Activated CD8-positive, alpha-beta memory T cell treated with anti-CD3 and anti-CD28 coated beads, Interleukin-2, amount 10 ng/mL, durations not matched to agents 7 days and 5 days (primary cell): ENCODE measurements at places on chromosomes 7 and 10. TPM values are rescaled to one million over a fixed set of nuclear protein-coding genes. Genes with fewer than 3 reads are reported as not detected.

- no peaks in the 10 kb centered on the region for H3K36me3 ChIP-seq
- no peak overlapping the region for H3K27ac ChIP-seq
- no peak overlapping the region for H3K4me3 ChIP-seq
- no peak for DNase-seq
Observed at GRCh38 chr7:19939746-19940145, 166.3 kb upstream of the TMEM196 start.

- DNase-seq, result no peak
- H3K4me3 ChIP-seq, result no peak overlapping the region
- no peak overlapping the region for H3K27ac ChIP-seq
- no peaks in the 10 kb centered on the region for H3K4me1 ChIP-seq
- no peaks in the 10 kb centered on the region for H3K36me3 ChIP-seq
Observed at GRCh38 chr7:47349401-47349800, 232.5 kb downstream of the TNS3 start.

- H3K4me3 ChIP-seq, result no peak overlapping the region
- peaks cover 6% of the 10 kb centered on the region for H3K27me3 ChIP-seq
- H3K4me1 ChIP-seq, result peaks cover 5% of the 10 kb centered on the region
- DNase-seq, result no peak
- H3K27ac ChIP-seq, result no peak overlapping the region
- no peaks in the 10 kb centered on the region for H3K36me3 ChIP-seq
Observed at GRCh38 chr10:69769395-69769992, 32.2 kb upstream of the COL13A1 start.

The STK32C gene
- total RNA-seq, result 11.6 TPM

GRCh38 chr7:5699467-5700384 is 81.7 kb downstream of the RNF216 start:
- H3K36me3 ChIP-seq, result peaks cover 36% of the 10 kb centered on the region
- peak overlapping the region; percentile 32 for H3K27ac ChIP-seq
- peaks cover 16% of the 10 kb centered on the region for H3K27me3 ChIP-seq
- DNase-seq, result peak; percentile 83

GRCh38 chr10:24513155-24513554 is 210.5 kb downstream of the ARHGAP21 start:
- no peak for DNase-seq
- H3K36me3 ChIP-seq, result no peaks in the 10 kb centered on the region
- H3K27ac ChIP-seq, result no peak overlapping the region
- peaks cover 5% of the 10 kb centered on the region for H3K27me3 ChIP-seq

The CDC14C gene
- not detected for total RNA-seq

DNA sequence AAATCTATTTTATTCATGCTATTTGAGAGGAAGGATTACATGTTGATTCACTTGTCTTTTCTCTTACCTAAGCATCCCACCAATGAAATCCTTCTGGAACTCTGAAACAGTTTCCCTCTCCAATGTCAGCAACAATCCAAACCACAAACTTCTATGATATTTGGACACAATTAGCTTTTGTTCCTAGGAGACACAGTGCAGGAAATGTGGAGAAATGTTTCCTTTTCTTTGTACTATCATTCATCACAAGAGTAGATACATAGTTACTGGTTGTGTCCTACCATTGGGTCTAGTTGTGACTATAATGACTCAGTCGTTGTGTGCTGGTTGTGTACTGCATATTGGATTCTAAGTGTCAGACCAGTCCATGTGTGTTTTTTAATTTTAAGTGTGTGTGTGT is 156.8 kb upstream of the MAGI2 start:
- H3K27ac ChIP-seq, result no peak overlapping the region
- H3K27me3 ChIP-seq, result no peaks in the 10 kb centered on the region
- H3K4me1 ChIP-seq, result no peaks in the 10 kb centered on the region
- DNase-seq, result no peak
- H3K4me3 ChIP-seq, result no peak overlapping the region
- no peaks in the 10 kb centered on the region for H3K36me3 ChIP-seq

DNA sequence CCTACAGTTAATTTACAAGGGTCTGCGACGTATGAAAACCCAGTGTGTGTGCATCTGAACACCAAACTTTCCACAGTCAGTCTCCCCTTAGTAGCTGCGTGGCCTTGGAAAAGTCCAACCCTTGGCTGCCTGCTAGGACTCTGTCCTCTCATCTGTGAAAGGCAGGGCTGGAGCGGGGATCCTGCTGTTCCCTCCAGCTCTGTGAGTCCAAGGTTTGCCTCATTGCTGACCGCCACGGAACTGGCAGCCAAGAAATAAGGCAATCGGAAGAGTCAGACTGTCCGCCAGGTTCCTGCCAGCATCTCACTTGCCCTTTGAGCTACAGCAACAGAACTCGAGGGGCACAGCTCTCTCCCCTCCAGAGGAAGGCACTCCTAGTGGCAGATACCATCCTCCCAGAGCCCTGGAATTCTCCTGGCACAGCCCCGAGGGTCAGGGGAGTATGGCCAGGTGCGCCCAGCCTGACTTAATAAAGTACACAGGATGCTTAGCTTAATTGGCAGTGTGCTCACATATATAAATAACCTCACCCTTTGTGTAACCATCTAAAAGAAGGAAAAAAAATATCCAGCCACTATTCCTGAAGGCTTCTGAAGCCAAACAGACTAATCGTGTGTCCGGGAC is 530.1 kb upstream of the FOXK1 start:
- H3K4me3 ChIP-seq, result no peak overlapping the region
- DNase-seq, result no peak
- H3K27me3 ChIP-seq, result no peaks in the 10 kb centered on the region
- no peaks in the 10 kb centered on the region for H3K36me3 ChIP-seq
- no peaks in the 10 kb centered on the region for H3K4me1 ChIP-seq
- H3K27ac ChIP-seq, result no peak overlapping the region

The MYL7 gene
- not detected for total RNA-seq

DNA sequence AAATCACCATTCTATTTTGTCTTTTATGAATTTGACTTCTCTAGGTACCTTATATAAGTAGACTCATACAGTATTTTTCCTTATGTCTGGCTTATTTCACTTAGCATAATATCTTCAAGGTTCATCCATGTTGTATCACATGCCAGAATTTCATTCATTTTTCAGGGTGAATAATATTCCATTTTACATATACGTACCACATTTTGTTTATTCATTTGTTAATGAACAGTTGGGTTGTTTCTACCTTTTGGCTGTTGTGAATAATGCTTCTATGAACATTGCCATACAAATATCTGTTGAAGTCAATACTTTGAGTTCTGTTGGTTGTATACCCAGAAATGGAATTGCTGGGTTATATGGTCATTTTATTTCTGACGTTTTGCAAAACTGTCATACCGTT is 20.7 kb downstream of the AHCYL2 start:
- H3K4me1 ChIP-seq, result no peaks in the 10 kb centered on the region
- no peak overlapping the region for H3K27ac ChIP-seq
- no peaks in the 10 kb centered on the region for H3K27me3 ChIP-seq

GRCh38 chr7:98251231-98251600 is 816 bp downstream of the TECPR1 start:
- peaks cover 19% of the 10 kb centered on the region for H3K36me3 ChIP-seq
- no peaks in the 10 kb centered on the region for H3K27me3 ChIP-seq
- DNase-seq, result peak; percentile 65
- peak overlapping the region; percentile 96 for H3K27ac ChIP-seq
- H3K4me1 ChIP-seq, result peaks cover 52% of the 10 kb centered on the region

The TEX47 gene
- total RNA-seq, result not detected

DNA sequence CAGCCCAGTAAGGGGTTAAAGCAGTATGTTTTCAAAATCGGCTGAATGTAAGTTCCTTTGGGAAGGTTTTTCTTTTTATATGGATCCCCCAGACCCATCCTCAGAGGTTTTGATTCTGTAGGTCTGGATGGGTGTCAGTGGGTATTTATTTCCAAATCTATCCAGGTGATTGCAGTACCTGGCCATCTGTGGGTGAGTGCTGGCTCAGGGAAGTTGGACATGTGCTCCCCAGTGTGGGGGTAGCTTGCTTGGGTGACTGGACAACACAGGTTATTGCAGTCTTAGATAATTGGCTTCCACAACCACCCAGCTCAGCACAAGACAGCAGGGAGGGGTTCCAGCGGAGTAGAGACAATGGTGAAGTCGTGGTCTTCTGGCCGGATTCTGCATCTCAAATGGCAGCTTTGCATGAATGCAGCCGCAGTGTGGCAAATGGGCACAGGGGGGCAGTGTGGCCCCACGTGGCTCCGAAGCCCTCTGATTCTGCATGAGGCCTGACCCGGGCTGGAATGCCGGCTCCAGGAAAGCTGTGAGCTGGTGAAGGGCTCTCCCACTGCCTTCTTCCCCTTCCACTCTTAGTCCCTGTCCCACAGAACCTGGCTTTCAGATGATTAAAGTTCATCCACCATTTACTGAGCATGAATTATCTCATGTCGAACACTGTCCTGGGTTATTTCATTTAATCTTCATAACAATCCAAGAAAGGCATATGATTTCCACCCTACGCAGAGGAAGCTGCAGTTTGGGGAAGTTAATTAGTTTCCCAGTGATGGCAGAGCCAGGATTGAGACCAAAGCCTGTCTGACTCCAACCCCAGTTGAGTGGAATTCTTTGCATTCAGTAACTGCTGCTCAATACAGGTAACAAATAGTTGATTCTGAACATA is 64.5 kb upstream of the SYPL1 start:
- H3K4me3 ChIP-seq, result no peak overlapping the region
- H3K36me3 ChIP-seq, result no peaks in the 10 kb centered on the region
- peaks cover 24% of the 10 kb centered on the region for H3K27me3 ChIP-seq
- H3K4me1 ChIP-seq, result peaks cover 3% of the 10 kb centered on the region

- DNase-seq, result no peak
Observed at GRCh38 chr7:94061326-94061725, 57.2 kb upstream of the BET1 start.

GRCh38 chr10:98349508-98349922 is 65.5 kb downstream of the PYROXD2 start:
- no peak overlapping the region for H3K4me3 ChIP-seq
- no peak overlapping the region for H3K27ac ChIP-seq
- H3K36me3 ChIP-seq, result no peaks in the 10 kb centered on the region
- DNase-seq, result no peak
- H3K27me3 ChIP-seq, result peaks cover 55% of the 10 kb centered on the region
- no peaks in the 10 kb centered on the region for H3K4me1 ChIP-seq

The RBP3 gene
- not detected for total RNA-seq

The RBM28 gene
- 52.6 TPM for total RNA-seq

DNA sequence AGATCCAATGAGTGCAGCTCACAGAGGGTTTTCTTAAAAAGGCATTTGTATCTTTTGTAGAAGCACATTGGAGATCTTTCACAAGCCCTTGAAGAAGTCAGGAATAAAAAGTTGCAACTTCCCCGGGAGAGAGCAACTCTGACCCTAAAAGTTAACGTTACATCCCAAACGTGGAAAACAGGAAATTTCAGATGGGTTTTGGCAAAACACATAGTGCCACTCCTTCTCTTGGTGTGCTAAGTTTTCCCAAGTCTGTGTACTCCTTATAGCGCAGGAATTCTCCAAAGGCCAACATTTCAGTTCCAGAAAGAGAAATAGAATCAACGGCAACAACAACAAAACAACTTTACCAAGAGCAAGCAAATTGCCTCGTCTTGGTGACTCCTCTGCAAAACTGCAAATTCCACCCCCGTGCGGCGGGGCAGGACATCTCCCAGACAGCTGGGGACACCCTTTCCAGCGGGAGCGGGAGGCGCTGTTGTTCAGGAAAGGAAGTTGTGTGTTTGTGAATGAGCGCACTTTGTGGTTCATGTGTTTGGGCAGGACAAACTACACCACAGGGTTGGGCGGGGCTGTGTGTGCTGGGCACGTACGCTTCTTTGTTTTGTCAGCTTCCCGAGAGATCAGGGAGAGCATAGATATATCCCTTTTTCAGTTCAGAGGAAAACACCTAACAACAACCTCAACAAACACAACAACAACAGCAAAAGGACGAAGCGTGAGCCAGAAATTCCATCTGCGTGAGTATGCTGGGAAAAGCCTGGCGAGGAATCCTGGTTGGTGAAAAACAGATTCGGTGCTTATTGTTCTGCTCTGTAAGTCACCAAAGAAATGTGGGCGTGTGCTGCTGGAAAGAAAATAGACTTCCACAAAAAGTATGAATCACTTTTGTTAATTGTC is 294.7 kb upstream of the PITRM1 start:
- peaks cover 39% of the 10 kb centered on the region for H3K4me1 ChIP-seq
- no peak for DNase-seq
- no peak overlapping the region for H3K27ac ChIP-seq
- H3K4me3 ChIP-seq, result peak overlapping the region; percentile 14
- H3K27me3 ChIP-seq, result peaks cover 2% of the 10 kb centered on the region

- H3K27ac ChIP-seq, result no peak overlapping the region
- H3K27me3 ChIP-seq, result no peaks in the 10 kb centered on the region
Observed at GRCh38 chr7:148723846-148724245, 25.1 kb downstream of the CUL1 start.

The IGFBP1 gene
- total RNA-seq, result not detected

The GIMAP1 gene
- 12.4 TPM for total RNA-seq
